CD4-positive, alpha-beta T cell treated with Interleukin-12 subunit alpha and Interleukin-12 subunit beta, for 1 hour (primary cell): ENCODE measurements at places on chromosomes 7 and 10.

DNA sequence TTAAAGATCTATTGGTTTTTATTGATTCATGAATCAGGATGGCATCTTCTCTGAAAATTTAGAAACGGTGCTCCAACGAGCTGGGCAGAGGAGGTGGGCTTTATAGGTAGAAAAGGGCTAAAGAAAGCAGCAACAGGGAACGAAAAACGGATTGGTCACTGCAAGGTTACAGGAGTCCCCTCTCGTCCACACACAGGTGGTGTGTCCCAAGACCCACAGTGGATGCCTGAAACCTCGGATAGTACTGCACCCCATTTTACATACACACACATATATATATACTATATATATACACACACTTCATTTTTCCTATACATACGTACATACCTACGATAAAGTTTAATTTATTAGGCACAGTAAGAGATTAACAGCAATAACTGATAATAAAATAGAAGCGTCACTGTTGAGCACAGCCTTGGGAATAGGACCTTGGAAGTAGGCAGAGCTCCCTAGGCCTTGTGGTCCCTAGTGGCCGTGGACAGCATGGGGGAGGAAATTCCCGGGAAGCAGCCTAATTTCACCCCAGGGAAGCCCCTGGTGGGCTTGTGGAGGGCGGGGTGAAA, 737 bp upstream of the NUB1 start:
- DNase-seq: no peak

- no peak for DNase-seq
These were observed 123.3 kb downstream of the HIPK2 start for GRCh38 chr7:139654276-139655181.

- no peak for DNase-seq
These were observed 73.1 kb downstream of the TLL2 start for GRCh38 chr10:96440361-96441292.

- no peak for DNase-seq
These were observed 33.8 kb downstream of the KCNH2 start for GRCh38 chr7:150944066-150945042.

DNA sequence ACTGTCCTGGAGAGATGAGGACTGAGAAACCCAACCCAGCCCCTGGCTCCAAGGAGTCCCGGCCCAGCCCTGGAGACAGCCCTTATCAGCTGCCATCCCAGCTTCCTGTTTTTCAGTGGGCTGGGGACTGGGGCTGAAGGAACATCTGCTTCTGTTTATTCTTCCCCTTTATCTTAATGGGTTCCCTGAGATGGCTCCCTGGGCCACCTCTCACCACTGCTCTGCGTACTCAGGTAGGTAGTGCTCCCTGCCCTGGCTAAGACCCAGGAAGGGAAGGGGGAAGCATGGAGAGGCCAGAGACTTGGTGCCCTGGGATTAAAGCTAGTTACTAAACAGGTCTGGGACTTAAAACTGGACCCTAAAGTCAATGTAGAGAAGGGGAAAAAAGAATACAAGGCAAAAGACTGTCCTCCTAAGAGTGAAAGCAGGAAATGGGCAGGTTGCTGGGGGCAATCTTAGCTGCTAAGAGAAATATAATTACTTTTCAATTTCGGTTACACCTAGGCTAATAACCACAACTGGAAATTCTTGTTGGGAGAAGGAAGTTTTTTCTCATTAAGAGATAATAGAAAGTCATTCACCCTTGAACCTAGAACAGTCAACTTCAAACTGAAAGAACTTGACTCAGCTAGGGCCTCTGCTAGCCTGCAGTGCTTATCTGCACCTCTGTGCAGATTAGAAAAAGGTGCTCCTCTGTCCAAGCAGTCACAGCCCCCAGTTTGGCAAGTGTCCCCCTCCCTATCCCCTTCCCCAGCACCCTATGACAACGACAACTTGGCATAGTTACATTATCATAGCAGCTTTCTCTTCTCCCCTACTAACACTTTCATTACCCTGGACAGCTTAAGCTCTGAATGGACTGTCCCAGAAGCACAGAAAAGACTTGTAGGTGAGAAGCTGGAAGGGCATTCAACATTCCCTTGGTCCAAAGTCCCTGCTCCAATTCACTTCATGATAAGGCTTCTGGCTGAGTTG, 65.6 kb upstream of the KDM7A start:
- DNase-seq: no peak

DNA sequence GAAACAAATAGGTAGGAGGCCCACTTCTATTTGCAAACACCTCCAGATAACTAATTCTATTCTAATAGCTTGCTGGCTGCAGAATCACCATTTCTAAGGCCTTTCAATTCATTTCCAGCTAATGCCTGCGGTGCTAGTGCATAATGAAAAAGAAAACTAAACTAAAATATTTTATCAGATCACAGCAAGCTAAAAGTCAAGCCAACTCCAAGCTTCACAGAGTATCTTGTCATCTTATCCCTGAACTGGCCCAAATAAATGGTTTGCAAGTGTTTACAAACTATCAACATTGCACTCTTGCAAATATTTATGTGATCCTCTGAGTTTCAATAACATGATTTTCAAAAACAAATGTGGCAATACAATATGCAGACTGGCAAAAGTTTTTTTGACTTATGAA, 166.0 kb downstream of the IPMK start:
- DNase-seq: no peak

GRCh38 chr7:132655131-132655727, 79.0 kb upstream of the PLXNA4 start:
- DNase-seq: peak; percentile 46

- DNase-seq: no peak
These were observed 185.8 kb downstream of the SORCS1 start for GRCh38 chr10:106978756-106979155.

DNA sequence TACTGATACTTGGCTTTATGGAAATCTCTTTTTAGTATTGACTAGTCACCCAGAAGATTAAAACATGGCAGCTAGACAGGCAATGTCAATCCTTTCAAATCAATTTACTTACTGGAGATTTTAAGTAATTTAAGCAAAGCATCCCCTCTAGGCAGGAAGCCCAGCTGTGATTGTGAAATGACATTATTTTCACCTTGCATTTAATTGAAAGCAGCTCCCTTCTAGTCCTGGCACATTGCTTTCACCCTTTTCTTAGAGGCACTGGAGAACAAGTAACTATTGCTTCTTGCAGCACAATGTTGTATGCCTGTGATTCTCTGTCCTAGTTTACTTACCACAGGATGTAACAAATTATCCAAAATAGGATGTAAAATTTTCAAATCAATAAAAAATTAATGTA, 13.3 kb downstream of the ST7 start:
- no peak for DNase-seq

DNA sequence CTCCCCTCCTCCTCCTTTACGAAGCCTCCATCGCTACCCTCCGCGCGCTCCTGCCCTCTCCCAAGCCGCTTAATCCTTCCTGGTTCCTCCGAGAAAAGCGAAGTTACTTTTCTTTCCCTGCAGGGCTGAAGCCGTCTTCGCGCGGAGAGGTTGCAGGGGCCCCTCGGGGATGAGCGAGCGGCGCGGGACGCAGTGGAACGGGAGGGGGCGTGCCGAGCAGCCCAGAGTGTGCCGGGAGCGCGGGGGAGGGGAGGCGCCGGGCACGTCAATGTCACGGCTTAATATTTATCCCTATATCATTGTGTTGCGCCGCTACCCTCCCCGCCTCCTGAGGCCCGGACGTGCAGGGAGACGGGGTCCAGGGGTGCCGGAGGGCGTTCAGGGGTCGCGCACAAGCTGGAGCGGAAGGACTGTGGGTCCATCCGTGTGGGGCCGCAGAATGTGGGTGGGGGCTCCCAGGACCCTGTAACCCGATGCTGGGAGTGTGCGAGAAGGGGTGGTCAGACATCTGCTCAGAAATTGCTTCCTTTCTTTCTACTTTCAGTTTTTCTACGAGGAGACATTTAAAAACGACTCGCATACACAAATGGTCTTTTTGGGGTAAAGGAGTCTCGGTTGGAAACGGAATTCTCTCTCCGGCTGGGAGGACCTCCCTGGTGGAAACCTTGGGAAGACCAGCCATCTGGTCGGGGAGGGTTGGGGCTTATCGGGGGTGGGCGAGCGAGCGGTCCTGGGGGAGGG, 2.4 kb downstream of the CDK6 start:
- peak; percentile 75 for DNase-seq

DNA sequence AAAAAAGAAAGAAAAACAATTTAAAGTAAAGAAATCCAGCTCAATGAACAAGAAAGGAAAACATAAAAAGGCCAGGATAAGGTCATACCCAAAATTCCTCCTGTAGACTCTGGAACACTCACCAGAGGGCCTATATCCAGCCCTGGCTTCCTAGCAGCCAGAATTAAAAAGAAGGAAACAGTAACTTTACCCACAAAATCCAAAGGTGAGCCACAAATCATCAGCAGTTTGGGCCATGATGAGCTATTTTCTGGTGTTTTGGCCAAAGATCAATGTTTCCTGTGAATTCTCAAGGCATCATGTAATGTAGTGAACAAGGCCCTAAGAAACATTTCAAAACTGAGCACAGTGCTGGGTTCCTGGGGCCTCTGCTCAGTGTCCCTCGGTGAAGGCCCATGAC, 87.8 kb downstream of the LARP4B start:
- no peak for DNase-seq

- DNase-seq: no peak
These were observed 4.0 kb downstream of the ABCB1 start for GRCh38 chr7:87596696-87597095.

GRCh38 chr7:41415471-41416207, 287.3 kb downstream of the INHBA start:
- no peak for DNase-seq

GRCh38 chr7:4102231-4102841, 579.8 kb upstream of the FOXK1 start:
- no peak for DNase-seq

GRCh38 chr7:119964788-119965542, 308.0 kb upstream of the KCND2 start:
- no peak for DNase-seq

DNA sequence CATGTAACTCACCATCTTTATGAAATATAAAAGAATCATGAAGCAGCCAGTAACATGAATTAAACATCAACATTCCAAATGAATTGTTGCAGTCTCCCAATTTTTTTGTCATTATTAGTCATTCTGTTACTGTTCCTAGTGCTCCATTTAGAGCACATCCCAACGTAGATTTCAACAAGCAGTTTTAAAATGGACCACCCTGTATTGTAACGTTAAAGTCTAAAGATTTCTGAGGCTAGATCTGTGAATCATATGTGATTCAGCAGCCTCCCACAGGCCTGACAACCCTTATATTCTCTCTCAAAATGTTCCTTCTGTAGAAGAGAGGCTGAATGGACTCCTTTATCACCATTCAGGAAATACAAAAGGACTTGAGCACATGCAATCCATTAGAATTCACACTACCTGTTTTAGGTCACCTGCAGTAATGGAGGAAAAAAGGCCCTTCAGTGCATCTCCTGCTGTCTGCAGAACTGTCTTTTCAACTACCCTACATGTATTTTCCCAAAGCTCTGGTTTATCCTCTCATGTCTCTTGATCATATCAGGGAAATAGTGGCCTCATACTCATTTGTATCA, 81.4 kb downstream of the CACNA2D1 start:
- no peak for DNase-seq

DNA sequence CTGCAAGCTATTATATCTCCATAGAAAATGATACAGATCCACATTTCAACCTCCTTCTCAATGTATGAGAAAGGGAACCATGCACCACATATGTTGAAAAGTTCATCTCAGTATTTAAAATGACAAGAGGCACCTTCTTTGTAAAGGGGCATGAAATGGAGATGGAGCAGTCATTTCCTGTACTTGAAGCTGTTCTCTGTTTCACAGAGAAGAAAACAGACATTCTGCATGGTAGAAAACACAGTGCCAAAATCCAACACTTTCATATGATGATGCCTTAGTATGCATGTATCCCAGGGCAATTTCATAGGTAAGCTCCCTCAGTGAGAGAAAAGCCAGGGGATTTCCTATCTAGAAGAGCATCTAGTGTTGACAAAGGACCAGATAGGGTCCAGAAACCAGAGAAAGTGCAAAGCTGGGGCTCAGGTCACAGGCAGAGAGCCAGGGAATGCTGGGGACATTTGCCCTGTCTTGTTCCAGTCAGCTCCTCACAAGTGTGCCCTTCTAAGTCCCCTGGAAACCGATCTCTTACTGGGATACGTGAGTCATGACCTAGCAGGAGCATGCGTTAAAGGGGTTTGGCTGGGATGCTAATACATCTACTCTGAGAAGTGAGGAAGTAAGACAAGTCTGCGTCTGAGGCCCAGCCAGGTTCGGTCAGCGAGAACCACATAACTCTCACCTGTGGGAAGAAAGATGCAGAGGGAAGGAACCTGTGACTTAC, 118.7 kb downstream of the ICA1 start:
- DNase-seq: no peak

DNA sequence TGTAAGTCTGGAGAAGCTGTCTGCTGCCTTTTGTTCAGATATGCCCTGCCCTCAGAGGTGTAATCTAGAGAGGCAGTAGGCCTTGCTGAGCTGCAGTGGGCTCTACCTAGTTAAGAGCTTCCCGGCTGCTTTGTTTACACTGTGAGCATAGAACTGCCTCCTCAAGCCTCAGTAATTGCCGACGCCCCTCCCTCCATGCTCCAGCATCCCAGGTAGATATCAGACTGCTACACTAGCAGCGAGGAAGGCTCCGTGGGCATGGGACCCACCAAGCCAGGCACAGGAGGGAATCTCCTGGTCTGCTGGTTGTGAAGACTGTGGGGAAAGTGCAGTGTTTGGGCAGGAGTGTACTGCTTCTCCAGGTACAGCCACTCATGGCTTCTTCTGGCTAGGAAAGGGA, 26.4 kb upstream of the CXCL12 start:
- DNase-seq: no peak

- DNase-seq: no peak
These were observed 767.2 kb downstream of the TNS3 start for GRCh38 chr7:46814516-46815250.

DNA sequence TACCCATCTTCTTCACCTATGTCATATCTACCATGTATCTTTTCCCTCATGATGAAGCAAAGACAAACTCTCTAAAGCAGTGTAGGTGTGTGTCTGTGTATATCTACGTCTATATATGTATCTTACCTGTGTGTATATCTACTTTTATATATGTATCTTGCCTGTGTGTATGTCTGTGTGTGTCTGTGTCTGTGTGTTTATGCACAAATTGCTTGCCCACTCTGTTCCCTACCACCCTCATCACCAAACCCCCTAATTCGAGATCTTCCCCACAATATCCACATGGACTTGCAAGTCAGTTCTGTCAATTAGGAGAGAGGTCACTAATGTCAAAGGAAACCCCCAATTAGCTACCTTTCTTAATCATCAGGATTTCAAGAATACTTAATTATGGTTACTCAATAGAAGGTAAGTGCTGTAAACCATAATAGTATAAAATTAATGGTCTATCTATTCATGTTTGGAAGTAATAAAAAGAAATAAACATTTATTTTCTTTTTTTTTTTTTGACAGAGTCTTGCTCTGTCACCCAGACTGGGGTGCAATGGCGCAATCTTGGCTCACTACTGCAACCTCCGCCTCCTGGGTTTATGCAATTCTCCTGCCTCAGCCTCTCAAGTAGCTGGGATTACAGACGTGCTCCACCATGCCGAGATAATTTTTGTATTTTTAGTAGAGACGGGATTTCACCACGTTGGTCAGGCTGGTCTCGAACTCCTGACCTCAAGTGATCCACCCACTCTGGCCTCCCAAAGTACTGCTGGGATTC, 43.6 kb downstream of the ANKRD61 start:
- DNase-seq: no peak
